Stimulated activated CD8-positive, alpha-beta memory T cell treated with anti-CD3 and anti-CD28 coated beads, Interleukin-2, amount 100 ng/mL, for 1 hour (primary cell): ENCODE measurements at places on chromosomes 16 and 17.

- DNase-seq, result no peak
Measured at GRCh38 chr16:84482001-84482891, 22.2 kb downstream of the MEAK7 start.

GRCh38 chr16:2457267-2457666 is 2.6 kb upstream of the TEDC2 start:
- DNase-seq, result no peak

- no peak for DNase-seq
Measured at GRCh38 chr17:82802075-82802780, 37.6 kb downstream of the ZNF750 start.

DNA sequence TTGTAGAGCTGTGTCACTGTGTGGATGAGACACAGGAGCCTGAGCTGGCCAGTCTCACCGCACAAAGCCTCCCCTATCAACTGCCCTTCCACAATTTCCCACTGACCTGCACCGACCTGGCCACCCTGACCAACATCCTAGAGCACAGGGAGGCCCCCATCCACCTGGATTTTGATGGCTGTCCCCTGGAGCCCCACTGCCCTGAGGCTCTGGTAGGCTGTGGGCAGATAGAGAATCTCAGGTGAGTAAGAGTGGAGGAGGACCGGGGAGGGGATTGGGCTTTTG is 37.4 kb downstream of the NLRC5 start:
- DNase-seq, result no peak

GRCh38 chr17:933312-934073 is 46.1 kb downstream of the NXN start:
- no peak for DNase-seq

GRCh38 chr17:7352910-7353635 is 1.1 kb downstream of the KCTD11 start:
- DNase-seq, result no peak

GRCh38 chr17:32226886-32227285 is 38.7 kb upstream of the RHBDL3 start:
- no peak for DNase-seq

GRCh38 chr17:34527908-34528470 is 51.4 kb upstream of the TMEM132E start:
- no peak for DNase-seq

- DNase-seq, result no peak
Measured at GRCh38 chr16:70381604-70382342, 35.1 kb downstream of the DDX19A start.

DNA sequence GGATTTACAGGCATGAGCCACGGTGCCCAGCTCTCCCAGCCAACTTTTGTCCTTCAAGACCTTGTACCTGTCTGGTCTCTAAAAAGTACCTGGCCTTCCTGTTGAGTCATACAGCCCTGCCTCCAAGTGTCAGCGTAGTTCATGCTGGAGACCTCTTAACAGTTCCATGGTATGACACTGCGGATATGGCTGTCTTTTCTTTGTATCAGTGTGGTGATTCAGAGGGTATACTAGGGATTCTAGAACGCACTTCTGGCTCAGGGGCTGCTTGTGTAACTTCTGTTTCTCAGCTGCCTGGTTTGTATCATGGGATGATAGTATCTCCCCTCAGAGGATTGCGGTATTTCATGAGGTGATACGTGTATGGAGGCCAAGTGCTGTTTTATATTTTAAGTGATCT is 2.0 kb upstream of the TMEM11 start:
- DNase-seq, result no peak

DNA sequence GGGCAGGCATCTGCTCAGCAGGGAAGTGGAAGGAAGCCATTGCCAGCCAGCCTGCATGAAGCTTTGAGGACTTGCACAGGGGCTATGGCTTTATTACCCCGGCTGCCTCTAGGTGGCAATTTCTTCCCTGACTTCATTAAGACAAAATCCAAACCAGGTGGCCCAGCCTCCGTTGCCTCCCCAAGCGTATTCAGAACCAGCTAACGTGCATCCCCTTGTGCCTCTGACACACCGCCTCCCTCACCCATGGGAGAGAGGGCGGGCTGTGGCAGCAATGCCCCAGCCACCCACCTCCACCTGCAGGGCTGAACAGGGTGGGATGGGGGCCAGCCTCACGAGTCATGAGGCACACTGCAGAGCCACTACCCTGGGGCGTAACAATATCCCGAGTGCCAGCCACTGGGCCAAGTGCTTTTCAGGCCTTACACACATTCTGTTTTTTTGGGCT is 6.8 kb downstream of the KIFC3 start:
- no peak for DNase-seq

DNA sequence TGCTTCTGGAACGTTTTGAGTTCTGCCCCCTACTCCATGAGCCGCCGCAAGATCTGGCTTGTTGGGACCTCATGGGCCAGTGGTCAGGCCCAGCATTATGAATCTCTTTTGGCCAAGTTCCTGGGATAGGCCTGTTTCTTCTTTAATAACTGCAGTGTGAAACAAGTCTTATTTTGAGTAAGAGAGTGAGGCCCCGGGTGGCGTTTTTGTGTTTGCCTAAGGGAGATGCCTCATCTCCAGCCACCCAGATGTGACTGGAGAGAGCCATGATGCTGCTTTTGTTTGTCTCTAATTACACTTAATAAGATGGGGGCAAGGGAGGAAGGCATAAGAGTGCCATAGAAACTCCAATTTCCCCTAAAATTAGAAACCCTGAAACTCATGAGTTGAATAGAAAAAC is 39.8 kb downstream of the KSR1 start:
- DNase-seq, result no peak

DNA sequence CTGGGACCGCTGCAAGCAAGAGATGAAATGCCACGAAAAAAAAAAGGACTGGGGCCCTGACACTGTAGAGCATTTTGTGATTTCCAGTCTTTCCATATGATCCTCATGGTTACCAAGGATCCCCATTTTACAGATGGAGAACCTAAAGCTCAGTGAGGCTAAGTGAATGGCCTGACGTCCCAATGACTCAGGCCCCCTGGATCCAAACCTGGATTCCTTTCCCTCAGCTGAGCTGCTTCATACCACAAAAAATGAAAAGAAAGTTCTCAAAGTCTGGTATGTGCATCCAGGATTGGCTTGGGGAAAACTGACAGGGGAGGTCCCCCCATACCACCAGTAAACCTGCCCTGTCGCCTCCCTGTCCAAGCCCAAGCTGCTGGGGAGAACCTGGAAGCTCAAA is 80.5 kb downstream of the TEX14 start:
- DNase-seq, result no peak

DNA sequence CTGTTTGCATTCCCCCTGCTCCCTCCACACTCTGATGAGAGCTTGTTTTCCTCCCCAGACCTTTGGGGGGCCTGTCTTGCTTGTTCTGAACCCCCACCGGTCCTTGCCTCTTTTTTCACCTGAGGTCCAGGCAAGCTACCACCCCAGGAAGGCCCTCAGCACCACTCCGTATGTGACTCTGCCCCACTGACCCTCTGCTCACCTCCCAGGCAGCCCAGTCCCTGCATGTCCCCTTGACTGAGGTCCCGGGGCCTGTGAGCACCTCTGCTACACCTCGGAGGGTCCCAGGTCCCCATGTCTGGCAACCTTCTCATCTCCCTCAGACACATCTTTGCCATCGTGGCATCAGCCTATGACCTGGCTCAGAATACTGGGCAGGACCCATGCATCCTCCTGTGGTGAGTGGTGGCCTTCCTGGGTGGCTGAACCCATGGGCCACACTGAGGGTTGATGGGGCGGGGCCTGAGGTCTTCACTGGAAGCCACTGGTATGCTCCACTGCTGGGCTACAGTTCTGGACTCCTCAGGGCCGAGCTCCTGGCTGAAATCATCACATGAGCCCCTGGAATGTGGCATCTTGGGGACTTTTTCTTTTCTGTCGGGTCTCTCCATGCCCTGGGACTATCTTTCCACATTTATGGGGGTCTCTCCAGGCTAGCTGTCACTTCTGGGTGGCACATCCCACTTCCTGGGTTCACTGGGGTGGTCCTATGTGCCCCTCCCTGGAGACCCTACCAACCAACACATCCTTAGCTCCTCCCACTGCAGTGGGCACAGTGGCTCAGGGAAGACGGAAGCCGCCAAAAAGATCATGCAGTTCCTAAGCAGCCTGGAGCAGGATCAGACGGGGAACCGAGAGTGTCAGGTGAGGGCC is 3.5 kb downstream of the MYO15B start:
- DNase-seq, result no peak

DNA sequence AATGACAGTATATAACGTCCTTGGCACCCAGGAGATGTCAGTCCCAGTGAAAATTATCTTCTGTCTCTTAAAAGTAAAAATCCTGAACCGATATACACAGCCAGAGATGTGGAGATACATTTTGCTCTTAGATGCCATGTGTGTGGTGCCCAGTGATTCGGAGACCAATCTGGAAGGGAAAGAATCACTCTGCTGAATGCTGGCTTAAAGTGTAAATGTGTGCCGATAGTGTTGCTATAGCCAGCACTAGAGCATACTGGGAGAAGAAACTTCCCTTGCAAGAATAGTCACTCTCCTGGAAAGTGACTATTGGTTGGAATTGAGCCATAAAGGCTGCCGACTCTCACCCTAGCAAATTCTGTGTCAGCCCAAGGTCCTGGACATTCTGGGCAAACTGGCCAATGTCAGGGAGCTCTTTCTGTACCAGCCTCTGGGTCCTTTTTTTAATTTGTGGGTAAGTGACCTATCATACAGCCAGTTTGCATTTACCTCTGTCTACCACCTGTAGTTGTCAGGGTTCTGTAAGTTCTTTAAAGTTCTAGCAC is 44.2 kb upstream of the HNF1B start:
- DNase-seq, result no peak

GRCh38 chr16:79810449-79811189 is 210.1 kb upstream of the MAF start:
- DNase-seq, result no peak

DNA sequence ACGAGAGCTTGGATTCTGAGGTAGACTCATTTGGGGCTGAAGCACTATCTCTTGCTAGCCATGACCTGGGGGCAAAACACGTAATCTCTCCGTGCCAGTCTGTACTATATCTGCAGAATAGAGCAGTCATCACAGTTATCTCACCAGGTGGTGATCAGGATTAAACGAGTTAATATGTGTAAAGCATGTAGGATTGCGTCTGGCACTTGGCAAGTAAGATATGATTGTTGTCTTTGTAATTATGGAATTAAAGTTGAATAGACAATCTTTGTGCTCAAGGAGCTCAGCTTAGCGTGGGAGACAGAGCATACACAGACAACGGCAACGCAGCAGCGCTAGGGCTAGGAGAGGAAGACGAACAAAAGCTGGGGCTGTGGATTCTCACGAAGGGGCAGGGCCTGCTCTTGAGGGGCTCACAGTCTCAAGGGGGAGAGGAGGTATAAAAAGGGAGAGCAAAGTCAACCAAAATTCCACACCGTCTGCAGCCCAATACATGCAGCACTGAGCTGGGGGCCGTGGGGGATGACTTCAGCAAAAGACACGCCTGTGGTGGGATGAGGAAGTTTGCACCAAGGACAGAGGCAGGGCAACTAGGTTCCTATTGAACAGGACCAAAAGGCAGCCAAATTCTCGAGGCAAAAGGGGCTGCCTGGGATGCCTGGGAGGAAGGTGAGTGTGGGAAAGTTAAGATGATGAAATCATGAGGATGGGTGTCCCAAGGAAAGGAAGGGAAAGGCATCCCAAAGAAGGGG is 68.6 kb downstream of the SDK2 start:
- DNase-seq, result no peak

- no peak for DNase-seq
Measured at GRCh38 chr16:51103590-51103989, 47.5 kb downstream of the SALL1 start.

DNA sequence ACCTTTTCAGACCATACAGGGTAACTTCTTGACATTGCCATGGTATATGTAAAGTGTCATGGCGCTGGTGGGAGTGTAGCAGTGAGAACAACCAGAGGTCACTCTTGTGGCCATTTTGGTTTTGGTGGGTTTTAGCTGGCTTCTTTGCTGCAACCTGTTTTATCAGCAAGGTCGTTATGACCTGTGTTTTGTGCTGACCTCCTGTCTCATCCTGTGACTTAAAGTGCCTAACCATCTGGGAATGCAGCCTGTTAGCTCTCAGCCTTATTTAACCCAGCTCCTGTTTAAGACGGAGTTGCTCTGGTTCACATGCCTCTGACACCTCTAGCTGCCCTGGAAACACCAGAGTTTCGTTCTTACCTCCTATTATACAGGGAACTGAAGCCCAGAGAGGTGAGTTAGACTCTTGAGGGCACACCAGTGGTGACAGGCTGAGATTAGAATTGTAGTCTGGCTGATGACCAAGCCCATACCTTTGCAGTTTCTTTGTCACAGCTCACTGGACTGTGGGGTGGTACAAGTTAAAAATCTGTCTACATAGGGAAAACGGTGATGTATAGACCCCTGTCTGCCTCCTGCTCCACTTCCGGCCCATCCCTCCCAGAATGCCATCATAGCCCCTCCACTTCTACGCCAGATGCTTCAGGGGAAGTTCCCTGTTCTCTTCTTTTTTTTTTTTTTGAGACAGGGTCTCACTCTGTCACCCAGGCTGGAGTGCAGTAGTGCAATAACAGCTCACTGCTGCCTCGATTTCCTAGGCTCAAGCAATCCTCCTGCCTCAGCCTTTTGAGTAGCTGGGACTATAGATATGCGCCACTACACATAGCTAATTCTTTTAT is 21.0 kb downstream of the KSR1 start:
- DNase-seq, result no peak

GRCh38 chr16:88387180-88387765 is 4.5 kb downstream of the ZNF469 start:
- DNase-seq, result no peak

- no peak for DNase-seq
Measured at GRCh38 chr17:27907976-27908558, 14.9 kb upstream of the LYRM9 start.

GRCh38 chr16:81003610-81004460 is 2.9 kb downstream of the CMC2 start:
- no peak for DNase-seq

- DNase-seq, result no peak
Measured at GRCh38 chr17:13086142-13086769, 68.4 kb upstream of the ELAC2 start.

DNA sequence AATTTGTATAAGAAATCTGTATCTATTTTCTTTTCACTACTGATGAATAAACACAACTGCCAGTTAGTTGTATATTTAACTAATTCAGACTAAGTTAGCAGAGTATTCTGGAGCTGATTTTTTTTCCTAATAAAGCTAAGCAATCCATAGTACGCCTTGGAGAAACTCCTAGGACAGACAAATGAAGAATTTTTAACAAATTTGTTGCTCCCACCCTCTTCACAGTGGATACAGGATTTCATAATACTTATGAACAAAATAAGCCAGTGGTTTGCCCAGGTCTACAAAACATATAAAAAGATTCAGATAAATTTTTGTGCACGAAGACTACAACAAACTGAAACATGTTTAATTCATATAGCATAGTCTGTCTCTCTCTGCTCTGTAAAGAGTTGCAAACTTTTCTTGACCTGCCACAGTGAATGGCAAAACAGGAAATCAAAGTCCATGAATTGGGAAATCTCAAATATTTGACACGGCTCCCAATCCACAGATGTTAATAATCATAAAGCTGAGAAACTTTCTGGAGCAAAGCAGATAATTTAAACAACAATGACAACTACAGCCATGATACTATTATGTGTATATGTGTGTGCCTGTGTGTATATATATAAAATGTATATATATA is 594 bp upstream of the ABCA6 start:
- no peak for DNase-seq

GRCh38 chr16:80947708-80948625 is 58.7 kb downstream of the CMC2 start:
- DNase-seq, result no peak

- DNase-seq, result no peak
Measured at GRCh38 chr16:81708266-81709015, 70.7 kb upstream of the PLCG2 start.
